Stimulated activated CD4-positive, alpha-beta T cell treated with anti-CD3 and anti-CD28 coated beads, Interleukin-4, amount 100 ng/mL, for 48 hours (primary cell): ENCODE measurements at places on chromosomes 7 and 10.

GRCh38 chr7:88818552-88818951 lies 23.0 kb upstream of the TEX47 start:
- no peak for DNase-seq

GRCh38 chr10:130941886-130942285 lies 369.6 kb downstream of the TCERG1L start:
- no peak for DNase-seq

- no peak for DNase-seq
These were observed 70.6 kb downstream of the PIP4K2A start for GRCh38 chr10:22643775-22644174.

DNA sequence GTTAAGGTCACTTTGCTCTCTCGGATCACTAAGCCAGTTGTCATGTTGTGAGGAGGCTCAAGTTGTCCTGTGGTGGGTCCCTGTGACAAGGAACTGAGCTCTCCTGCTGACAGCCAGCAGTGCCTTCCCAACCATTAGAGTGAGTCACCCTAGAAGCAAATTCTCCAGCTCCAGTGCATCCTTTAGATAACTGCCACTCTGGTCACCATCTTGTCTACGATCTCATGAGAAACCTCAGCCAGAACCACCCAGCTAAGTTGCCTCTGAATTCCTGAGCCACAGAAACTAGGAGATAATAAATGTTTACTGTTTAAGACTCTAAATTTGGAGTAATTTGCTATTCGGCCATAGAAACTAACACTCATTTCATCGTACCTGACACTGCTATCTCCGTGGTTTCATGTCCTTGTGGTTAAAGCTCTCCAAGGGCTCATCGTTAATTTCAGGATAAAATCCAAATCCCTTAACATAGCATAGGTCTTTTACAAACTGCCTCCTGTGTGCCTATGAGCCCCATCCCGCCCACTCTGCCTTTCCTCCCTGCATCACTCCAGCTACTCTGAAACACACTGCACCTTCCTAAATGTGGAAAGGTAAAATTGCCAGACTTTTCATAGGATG lies 56.5 kb upstream of the WIPF3 start:
- DNase-seq = no peak

DNA sequence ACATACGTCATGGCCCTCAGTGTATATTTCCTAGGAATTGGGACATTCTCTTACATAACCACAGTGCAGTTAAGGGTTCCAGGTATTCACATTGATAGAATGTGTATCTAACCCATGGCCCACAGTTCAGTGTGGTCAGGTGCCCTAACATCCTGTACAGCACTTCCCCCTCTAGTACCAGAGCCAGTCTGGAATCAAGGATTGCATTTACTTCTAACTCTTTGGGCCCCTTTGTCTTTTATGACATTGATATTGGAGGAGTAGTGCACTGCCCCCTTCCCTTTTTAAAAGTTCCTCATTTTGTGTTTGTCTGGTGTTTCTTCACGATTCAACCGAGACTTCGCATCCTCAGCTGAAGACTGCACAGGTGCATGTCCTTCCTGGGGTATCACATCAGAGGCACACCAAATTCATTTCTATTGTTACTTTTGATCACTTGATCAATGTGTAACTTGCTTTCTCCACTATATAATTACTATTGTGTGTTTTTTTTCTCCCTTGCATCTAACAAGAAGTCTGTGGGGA lies 22.4 kb upstream of the NPFFR1 start:
- DNase-seq = no peak

DNA sequence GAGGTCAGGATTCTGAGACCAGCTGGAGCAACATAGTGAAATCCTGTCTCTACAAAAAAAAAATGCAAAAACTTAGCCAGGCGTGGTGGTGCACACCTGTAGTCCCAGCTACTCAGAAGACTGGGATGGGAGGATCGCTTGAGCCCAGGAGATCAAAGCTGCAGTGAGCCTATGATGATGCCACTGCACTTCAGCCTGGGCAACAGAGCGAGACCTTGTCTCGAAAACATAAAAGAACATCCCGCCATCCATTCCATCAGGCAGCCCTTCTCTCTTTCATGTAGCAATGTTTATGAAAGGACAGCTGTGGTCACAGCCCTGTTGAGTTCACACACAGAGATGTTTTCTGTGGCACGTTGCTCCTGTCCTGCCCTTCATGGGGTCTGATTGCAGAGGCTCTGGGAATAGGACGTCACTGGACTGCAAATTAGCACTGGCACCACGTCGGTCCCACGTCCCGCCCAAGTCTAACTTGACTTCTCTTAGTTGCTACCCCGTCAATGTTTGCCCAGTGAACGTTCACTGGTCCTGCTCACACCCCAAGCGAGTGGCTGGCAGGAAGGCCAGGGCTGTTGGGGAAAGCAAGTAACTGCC lies 64.5 kb upstream of the MYL10 start:
- no peak for DNase-seq
